ENCODE measurements at places on chromosomes 4 and X. TPM values are rescaled to one million over a fixed set of nuclear protein-coding genes. Genes with fewer than 3 reads are reported as not detected.

The TMPRSS11F gene
- total RNA-seq = not detected

The VSIG4 gene
- 0.68 TPM for total RNA-seq

The TCP11X1 gene
- total RNA-seq = not detected

The MAGEA2 gene
- not detected for total RNA-seq

GRCh38 chr4:65033899-65034298, 624.6 kb upstream of the TECRL start:
- no peaks in the 10 kb centered on the region for H3K27me3 ChIP-seq
- no peak overlapping the region for H3K27ac ChIP-seq
- H3K4me1 ChIP-seq = no peaks in the 10 kb centered on the region
- DNase-seq = no peak
- no peaks in the 10 kb centered on the region for H3K36me3 ChIP-seq

- peak overlapping the region; percentile 91 for H3K27ac ChIP-seq
- DNase-seq = no peak
- H3K36me3 ChIP-seq = no peaks in the 10 kb centered on the region
- peak overlapping the region; percentile 69 for H3K4me3 ChIP-seq
- H3K4me1 ChIP-seq = peaks cover 7% of the 10 kb centered on the region
- no peaks in the 10 kb centered on the region for H3K27me3 ChIP-seq
Observed at GRCh38 chrX:123859409-123859845, 426 bp upstream of the XIAP start.

DNA sequence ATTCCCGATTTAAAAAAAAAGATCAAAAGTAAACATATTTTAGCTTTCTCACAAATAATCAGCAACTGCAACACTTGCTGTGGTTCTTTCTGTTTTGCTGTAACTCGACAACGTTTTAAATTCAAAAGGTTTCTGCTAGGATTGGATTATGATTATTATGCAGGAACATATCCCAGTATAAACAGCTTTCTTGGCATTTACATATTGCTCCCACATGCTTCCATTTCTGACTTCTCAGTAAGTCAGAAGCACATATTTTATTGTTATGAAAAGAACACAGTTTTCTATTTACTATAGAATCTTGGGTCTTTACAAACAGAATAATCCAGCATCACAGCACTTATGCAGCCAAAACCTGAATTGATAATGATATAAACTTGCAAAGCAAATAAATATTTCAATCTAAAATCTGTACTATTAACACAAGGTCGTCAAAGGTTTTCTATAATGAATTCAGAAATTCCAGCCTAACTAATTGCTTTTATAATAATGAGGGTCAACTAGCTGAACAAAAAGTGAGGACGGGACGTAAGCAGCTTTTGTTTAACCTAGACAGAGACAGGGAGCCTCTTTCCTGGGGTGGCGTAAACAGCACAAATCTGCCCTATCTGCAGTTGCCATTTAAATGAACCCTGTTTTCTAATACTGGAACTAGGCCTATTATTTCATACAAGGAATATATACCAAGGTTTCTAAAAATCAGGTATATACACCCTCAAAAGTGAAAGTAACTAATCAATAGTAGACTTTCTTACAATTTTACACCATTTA, 9.8 kb upstream of the PCDH18 start:
- H3K4me3 ChIP-seq = no peak overlapping the region
- no peaks in the 10 kb centered on the region for H3K27me3 ChIP-seq
- no peaks in the 10 kb centered on the region for H3K36me3 ChIP-seq
- no peak overlapping the region for H3K27ac ChIP-seq
- H3K4me1 ChIP-seq = no peaks in the 10 kb centered on the region

GRCh38 chr4:25343671-25344070, 31.1 kb downstream of the ZCCHC4 start:
- DNase-seq = no peak
- no peak overlapping the region for H3K27ac ChIP-seq
- H3K4me3 ChIP-seq = no peak overlapping the region
- no peaks in the 10 kb centered on the region for H3K36me3 ChIP-seq
- no peaks in the 10 kb centered on the region for H3K27me3 ChIP-seq

- no peaks in the 10 kb centered on the region for H3K36me3 ChIP-seq
- no peaks in the 10 kb centered on the region for H3K4me1 ChIP-seq
- H3K27me3 ChIP-seq = no peaks in the 10 kb centered on the region
- H3K4me3 ChIP-seq = no peak overlapping the region
- no peak overlapping the region for H3K27ac ChIP-seq
Observed at GRCh38 chr4:32268863-32269262, 1548.7 kb downstream of the PCDH7 start.

Measured in CD8-positive, alpha-beta memory T cell (primary cell).